ENCODE measurements at places on chromosomes 5 and 9.

- no peak for DNase-seq
Measured at GRCh38 chr5:124317451-124317850, 429.0 kb downstream of the ZNF608 start.

- no peak for DNase-seq
Measured at GRCh38 chr9:10366171-10366779, 246.5 kb downstream of the PTPRD start.

DNA sequence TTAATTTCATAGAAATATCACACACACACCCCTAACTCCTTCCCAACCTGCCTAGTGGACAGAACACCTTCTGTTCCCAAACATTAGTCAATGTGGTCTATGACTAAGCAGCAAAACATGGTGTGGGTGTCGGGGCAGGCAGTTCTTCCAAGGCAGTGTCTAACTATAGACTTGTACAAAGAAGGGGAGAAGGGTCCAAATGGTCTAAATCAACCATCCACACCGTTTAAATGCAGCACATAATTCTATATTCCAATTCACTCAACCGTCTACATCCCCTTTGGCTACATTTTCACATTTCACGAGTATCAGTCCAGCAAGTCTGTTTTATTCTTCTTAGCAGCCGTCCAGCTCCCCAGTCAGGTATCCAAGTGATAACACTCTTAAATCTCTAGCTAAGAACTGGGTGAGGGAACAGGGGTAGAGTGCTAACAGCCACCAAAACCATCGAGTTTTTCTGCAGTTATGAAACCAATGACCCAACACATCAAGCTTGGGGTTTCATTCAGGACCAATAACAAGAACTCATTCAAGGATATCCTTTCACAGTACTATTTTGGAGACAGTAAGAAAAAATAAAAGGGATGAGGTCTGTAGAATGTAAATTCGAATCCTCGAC is 3.3 kb downstream of the ZNF608 start:
- DNase-seq = no peak

GRCh38 chr5:3020426-3020825 is 268.9 kb upstream of the IRX2 start:
- DNase-seq = no peak

GRCh38 chr9:109776391-109776790 is 3.6 kb upstream of the PALM2AKAP2 start:
- no peak for DNase-seq

DNA sequence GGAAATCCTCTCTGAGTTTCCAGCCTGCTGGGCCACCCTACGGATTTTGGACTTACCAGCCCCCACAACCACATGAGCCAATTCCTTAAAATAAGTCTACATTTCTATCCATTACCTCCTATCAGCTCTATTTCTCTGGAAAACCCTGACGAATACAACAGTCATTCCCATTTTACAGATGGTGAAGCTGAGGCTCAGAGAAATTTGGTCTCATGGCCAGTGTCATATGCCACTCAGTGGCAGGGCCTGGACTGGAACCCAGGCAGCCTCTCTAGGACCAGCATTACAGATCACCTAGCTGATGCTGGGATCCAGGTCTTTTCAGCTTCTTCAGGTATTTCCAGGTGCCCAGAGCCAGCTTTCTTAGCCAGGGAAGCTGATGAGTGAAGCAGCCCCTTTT is 45.0 kb upstream of the SH3PXD2B start:
- no peak for DNase-seq

DNA sequence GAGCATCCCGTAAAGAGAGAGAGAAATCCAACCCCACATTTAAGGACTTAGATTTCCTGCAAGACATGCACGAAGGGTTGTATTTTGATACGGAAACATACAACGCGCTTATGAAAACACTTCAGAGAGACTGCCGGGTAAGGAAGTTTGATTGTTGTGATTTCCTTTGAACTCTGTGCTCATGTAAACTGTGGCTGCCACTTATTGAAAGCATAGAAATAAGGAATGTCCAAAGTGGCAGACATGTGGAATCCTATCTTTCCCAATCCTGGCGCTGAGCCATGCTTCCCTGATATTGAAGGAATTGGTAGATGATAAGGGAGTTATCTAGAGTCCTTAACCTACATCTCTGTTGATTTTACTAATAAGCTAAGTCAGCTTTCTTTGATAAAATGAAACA is 119.4 kb downstream of the PRKACG start:
- no peak for DNase-seq

GRCh38 chr9:97740848-97741821 is 44.0 kb upstream of the XPA start:
- DNase-seq = peak; percentile 22

DNA sequence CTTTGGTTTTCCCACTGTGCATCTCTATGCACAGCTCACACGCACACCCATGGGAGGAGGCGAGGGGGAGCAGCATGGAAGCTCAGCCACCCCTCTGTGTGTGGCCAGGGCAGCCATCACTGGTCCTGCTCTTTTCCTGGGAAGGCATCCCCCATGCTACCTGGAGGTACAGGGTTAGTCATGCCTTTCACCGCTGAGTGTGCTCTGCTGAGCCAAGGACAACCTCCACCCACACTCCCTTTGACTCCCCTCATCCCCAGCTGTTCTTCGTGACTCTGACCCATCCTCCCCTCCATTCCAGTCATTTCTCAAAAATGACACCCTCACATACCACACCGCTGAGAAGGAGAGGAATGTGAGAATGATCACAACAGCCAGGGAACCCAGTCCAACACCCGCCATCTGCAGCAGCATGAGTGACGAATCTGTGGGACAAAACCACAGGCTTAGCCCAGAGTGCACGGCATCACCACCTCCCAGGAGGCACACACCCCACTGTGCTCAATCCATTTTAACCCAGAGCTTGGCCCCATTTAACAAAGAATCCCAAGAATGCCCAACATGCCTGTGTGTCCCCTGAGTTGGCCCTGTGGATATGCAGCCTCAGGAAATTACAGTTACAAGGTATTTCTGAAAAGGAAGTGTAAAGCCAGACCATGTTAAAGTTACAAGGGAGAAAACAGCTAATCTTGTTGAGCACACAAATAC is 133.4 kb downstream of the SUSD1 start:
- DNase-seq = no peak

GRCh38 chr5:107601076-107601475 is 69.7 kb downstream of the EFNA5 start:
- DNase-seq = no peak

DNA sequence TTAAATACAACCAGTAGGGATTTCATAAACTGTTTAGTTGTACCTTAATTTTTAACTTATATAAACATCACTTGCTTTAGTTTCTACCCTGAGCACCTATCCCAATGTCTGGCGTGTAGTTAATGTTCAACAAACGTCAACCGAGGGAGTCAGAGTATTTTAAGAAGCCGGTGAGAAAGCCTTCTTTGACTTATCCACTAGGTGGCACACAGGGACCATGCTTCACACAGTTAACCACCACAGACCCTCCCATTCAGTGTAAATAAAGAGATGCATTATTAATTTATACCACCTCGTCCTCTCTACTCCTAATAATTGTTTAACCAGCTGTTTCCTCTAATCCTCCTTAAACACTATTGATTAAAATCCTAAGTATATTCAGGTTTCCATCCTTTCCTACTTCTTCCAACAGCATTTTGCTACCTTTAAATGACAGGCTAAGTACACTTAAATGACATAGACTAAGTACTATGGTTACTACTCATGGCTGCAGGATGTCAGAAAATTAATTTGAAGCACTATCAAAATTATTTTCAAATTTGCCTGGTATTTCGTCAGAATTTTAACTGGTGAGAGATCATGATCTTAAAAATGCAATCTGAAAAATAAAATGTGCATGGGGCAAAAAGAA is 2.3 kb downstream of the HAPLN1 start:
- DNase-seq = peak; percentile 11

- no peak for DNase-seq
Measured at GRCh38 chr9:78074385-78075291, 43.0 kb upstream of the GNAQ start.

DNA sequence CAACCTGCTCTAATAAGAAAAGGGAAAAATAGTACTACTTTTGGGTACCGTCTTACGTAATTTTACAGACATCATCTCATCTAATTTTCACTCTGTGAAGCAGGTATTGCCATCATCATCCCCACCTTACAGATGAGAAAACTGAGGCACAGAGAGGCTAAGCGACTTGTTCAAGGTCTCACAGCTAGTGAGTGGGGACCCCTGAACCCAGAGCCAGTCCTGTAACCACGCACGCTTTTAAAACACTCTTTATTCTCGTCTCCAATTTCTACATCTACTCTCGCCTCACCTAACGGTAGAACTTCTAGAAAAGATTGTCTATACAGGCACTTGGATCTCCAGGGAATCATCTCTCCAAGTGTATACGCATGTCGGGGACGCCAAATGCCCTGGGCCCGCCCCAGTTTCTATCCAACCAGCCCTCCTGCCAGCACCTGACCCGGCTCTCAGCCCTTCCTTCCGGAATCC is 1.5 kb upstream of the TRAF1 start:
- no peak for DNase-seq

DNA sequence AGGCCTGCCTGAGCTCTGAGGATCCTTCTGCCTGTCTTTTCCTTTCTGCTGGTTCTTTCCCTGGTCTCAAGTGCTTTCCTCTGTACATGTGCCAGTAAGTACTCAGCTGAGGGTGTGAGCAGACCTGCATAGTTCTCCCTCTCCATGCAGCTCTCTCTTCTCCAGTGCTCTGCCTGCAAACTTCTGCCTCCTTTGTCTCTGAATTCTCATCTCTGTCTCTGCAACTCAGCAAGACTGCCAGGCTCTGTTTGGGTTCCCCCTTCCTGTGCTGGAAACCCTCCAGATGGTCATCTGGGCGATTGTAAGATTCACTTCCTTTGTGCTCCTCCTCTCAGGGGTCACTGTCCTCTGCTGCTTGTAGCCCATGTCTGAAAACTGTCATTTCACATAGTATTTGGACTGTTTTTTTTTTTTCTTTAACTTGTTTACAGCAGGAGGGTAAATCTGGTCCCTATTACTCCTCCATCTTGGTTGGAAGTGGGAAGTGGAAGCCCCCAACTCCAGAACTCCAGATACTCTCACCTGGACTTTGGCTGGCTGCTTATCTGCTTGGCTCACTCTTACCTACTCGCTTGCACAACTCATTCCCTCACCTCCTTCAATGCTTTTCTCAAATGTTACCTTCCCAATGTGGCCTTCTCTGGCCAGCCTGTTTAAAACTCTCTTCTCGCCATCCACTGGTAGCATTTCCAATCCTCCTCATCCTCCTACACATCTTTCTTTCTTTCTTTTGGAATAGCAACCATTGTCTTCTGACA is 175.3 kb upstream of the TBC1D2 start:
- no peak for DNase-seq

- peak; percentile 54 for DNase-seq
Measured at GRCh38 chr5:149358294-149358651, 427 bp downstream of the PCYOX1L start.

GRCh38 chr9:76216161-76216649 is 178.0 kb downstream of the RFK start:
- no peak for DNase-seq

DNA sequence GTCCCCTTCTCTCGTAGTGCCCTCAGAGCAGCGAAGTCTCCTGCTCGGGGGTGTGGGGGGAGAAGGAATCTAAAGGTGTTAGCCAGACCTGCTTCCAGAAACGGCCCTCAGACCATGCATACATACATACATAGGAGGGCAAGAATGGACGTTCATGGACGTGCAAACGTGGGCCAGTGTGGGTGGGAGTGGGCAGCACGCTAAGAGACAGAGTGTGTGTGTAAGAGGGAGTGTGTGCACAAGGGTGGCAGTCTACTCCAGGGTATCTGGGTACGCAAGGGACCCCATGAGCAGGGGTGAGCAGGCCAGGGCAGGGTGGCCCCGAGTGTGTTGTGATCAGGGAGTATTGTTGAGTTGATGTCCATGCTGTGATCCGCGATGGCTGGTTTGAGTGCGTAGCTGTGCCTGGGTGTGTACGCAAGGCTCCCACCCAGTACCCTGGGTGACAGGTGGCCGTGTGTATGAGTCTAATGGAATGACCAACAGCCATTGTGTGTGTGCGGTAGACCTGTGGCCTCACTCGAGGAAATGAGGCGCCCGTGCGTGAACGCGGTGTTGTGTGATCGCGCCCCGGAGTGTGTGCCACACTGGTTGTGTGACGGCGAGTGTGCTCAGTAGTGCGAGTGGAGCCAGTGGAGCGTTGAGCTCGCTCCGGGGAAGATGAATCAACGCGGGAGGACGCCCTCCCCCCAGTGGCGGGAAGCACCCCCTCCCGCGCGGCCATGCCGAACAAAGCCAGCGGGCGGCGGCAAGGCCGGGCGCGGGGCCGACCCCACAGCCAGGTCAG is 826 bp downstream of the GPRIN1 start:
- DNase-seq = no peak

GRCh38 chr5:178587763-178588611 is 2.2 kb downstream of the COL23A1 start:
- no peak for DNase-seq

DNA sequence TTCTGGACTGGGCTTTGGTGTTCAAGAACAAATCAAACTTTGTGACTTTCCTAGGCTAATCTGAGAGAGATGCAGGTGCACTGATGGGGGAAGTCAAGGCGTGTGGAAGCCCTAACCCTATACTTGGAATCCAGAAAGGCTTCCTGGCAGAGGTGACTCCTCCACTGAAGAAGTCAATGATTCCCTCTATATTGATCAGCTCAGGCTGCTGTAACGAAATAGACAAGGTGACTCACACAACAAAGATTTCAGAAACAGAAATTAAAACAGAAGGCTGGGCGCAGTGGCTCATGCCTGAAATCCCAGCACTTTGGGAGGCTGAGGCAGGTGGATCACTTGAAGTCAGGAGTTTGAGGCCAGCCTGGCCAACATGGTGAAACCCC is 69.6 kb upstream of the GGTA1 start:
- no peak for DNase-seq

DNA sequence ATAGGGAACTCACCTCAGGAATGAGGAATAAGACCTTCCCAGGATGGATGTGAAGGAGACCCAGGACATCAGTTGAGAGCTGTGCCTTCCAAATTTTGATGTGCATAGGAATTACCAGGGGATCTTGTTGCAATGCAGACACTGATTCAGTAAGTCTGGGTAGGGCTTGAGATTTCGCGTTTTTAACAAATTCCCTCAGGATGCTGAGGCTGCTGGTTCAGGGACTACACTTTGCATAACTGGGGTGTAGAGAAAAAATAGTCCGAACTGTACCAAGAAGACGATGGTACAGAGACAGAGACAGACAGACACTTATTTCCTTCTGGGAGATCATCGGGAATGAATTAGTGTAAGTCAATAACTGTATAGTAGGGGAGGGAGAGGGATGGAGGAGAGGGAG is 82.3 kb upstream of the FREM1 start:
- DNase-seq = no peak

GRCh38 chr5:33114361-33114760 is 326.4 kb upstream of the TARS1 start:
- no peak for DNase-seq

DNA sequence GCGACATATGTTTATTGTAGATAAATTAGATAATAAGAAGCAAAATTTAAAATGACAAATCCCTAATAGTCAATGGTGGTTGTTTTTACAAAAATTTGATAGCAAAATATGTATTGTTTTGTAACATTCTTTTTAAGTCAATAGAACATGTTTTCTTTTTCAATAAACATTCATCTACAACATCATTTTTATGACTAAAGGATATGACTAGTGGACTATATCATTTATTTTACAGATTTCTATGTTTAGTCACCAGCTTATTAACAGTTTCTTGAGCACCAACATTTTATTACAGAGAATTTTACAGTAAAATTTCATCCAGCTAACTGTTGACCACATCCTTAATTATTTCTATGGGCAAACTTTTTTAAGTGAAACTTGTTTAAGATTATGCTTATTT is 114.7 kb upstream of the IL7R start:
- no peak for DNase-seq

Data from substantia nigra (tissue), 51 donors.